Neural crest cell (in vitro differentiated cells): ENCODE measurements at places on chromosomes 5 and 9. TPM values are rescaled to one million over a fixed set of nuclear protein-coding genes. Genes with fewer than 3 reads are reported as not detected.

DNA sequence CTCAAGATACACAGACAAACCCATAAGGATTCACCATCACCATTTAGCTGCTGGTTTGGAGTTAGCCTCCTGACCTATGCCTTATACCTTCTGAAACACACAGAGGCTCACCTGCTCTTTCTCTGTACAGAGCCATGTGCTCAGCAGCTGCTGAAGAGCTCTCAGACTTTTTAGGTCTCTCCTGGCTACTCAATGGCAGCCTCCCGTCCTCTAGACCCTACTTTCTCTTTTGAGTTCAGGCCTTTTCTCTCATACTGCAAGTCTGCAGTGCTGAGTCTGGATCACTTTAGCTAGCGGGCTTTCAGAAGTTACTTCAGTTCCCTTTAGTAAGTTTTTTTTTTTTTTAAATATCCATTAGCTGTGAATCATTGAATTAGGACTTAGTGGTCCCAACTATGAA lies 25.7 kb downstream of the LVRN start:
- DNase-seq, result no peak

- DNase-seq, result no peak
Measured at GRCh38 chr5:75681125-75681830, 36.0 kb downstream of the POC5 start.

DNA sequence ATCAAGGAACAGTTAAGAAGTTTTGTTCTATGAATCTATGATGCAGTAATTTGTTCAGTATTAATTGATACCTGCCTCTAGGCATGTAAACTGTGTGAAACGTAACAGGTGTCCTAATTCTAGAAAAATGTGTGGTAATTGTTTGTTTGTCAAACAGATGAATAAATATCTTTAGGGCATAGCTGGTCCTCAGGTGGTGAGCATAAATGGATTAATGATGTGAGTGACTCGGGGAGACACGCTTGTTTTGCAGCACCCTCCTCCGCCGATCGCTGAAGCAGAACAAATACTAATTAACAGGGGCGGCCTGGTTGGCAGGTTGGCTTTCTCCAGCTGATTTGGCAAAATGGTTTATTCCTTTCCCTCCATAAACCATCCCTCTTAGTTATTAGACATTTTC lies 88.8 kb downstream of the TLE4 start:
- no peak for DNase-seq

DNA sequence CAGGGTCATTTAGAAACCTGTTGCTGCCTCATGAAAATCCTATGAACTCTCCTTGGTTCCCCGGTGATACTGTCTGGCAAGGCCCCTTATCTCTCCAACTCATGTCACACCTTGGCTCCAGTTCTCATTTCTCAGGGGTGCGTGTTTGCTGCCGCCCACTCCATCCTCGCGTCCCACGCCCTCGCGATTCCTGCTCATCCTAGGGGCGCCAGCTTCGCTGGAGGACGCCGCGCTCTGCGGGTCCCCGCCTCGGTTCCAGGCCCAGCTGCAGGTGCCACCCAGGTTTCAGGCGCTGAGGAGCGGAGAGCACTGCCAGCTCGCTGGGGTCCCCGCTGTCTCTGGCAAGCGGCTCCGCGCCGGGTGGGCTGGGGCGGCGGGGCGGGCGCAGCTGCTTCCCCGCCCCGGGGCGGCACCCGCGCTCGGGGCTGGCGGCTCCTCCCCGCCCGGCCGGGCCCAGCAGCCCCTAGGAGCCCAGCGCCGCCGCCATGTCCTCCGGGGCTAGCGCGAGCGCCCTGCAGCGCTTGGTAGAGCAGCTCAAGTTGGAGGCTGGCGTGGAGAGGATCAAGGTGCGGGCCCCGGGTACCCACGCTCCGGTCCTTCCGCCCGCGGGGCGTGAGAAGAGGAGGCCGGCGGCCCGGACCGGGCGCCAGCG lies at the start of gene GNG10:
Gene GNG10, plus strand, starts transcription at position 456 of the 652 bp plus-strand sequence. Its CDS starts 30 bp downstream, at position 486.
- DNase-seq, result peak; percentile 65

- DNase-seq, result no peak
Measured at GRCh38 chr5:42250-42649, 49.7 kb upstream of the PLEKHG4B start.

- no peak for DNase-seq
Measured at GRCh38 chr5:63118221-63118620, 539.6 kb downstream of the LRRC70 start.

GRCh38 chr9:99345942-99346341 lies 123.9 kb downstream of the SEC61B start:
- DNase-seq, result no peak

DNA sequence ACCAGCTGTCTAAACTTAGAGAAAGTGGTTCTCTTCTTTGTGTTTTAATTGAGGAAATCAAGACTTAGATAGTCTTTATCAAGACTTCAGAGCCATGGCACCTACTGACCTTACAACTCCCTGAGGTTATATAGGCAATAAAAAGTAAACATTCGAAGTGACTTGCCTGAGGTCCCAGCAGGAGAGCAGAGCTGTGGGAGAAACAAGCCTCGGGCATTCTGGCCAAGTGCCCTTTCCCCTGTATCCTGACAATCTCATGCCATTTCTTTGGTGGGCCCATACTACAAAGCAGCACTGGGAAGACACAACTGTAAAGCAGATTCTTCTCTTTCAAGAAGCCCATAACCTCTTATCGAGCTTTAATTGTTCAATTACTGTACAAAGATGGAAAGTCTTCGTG lies 23.1 kb downstream of the FREM1 start:
- DNase-seq, result no peak

- DNase-seq, result no peak
Measured at GRCh38 chr5:75185763-75186162, 50.9 kb downstream of the ANKRD31 start.

GRCh38 chr5:120677481-120677880 lies 213.4 kb downstream of the PRR16 start:
- DNase-seq, result no peak

- DNase-seq, result no peak
Measured at GRCh38 chr9:105431424-105432246, 16.2 kb upstream of the FSD1L start.

DNA sequence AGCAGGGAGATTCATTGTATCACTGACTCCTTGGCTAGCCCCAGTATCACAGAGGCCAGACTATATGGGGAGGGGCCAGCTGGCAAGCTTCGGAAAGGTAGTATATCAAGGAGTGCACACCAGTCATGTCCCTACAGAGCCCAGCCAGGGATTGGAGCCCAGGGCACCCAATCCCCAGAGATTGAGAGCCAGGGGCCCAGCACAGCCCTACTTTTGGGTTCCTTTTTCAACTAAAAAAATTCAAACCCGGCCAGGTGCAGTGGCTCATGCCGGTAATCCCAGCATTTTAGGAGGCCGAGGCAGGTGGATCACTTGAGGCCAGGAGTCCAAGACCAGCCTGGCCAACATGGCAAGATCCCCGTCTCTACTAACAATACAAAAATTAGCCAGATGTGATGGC lies 5.4 kb upstream of the MYORG start:
- DNase-seq, result no peak

DNA sequence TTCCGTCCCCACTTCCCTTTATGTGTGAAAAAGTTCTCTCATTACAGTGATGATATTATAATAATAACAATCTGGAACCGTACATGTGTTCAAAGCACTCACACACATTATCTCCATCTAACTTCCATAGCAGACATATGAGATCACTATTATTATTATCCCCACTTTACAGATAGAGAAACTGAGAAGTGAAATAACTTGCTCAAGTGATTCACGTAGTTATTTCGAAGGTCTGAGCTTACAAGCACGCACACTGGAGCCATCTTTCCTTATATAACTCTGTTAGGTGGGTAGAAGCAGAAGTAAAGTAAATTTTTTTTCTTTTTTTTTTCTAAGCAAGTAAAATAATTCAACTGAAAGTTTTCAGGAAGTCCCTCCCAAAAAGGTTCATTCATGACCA lies 62.9 kb upstream of the PTGER4 start:
- no peak for DNase-seq

DNA sequence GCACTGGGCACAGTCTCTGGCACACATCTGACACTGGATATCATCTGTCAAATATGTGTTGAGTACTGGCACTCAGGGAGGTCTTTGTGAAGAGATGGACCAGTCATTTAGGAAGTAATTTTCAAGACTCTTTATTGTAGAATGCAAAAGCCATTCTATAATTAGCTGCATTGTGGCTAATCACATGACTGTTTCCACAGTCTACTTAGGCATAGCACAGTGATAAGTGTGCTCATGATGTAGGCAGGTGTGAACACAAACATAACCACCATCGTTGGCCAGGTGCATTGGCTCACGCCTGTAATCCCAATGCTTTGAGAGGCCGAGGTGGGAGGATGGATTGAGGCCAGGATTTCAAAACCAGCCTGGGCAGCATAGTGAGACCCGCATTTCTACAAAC lies 62.2 kb downstream of the CFAP77 start:
- no peak for DNase-seq

Gene EIF4E1B
- not detected in 2 replicates for total RNA-seq

Gene PCDHGB4
- 4.2 and 5.3 TPM in 2 replicates for total RNA-seq

Gene EDIL3
- total RNA-seq, result 0.84 and 1.2 TPM in 2 replicates

Gene SLC1A1
- total RNA-seq, result 0.89 and 0.96 TPM in 2 replicates

Gene CCDC112
- total RNA-seq, result 11.0 and 11.7 TPM in 2 replicates

Gene CDKN2B
- not detected in 2 replicates for total RNA-seq

Gene ENHO
- total RNA-seq, result 12.0 and 13.2 TPM in 2 replicates

Gene ADGRD2
- 0.44 TPM in 1 of 2 replicates, not detected in the other for total RNA-seq

Gene RMRP
- total RNA-seq, result 14,026 and 17,379 TPM in 2 replicates

Gene MCIDAS
- total RNA-seq, result not detected in 2 replicates
